ENCODE measurements at places on chromosomes 5 and 9.

GRCh38 chr9:95077053-95077765 lies 240.3 kb downstream of the FANCC start:
- DNase-seq = no peak

GRCh38 chr5:138129347-138129746 lies 9.9 kb downstream of the NME5 start:
- no peak for DNase-seq

DNA sequence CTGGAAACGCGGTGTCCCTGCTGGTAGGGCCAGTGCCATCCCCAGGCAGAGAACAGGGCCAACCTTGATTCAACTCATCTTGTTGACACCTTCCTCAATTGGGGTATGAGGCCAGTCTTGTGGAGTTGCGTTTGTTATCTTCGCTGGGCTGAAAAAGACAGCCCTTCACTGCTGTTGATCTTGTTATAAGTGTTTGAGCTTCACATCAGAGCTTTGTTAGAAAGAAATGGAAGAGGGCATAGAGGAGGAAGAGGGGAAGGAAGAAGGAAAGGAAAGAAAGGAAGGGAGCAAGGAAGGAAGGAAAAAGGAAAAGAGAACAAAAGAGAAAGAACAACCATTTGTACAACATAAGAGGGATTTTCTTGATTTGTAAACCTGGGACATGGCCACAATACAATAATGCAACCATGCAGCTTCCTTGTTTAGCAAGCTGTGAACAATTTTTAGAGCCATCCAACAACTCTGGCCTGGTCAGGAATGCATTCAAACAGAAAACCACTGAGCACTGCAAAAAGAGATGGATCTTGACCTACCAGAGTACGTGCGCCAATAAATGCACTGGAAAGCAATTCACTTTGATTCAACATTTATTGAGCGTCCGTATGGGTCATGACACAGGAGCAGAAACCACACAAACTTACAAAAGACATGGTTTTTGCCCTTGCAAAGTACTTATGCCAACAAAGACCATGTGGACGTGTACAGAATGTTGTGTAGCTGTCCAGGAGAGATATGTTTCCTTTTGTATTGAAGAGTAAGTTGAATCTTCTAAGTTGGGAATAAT lies 152.9 kb downstream of the TLE1 start:
- DNase-seq = no peak

GRCh38 chr5:143446535-143447226 lies 43.2 kb upstream of the NR3C1 start:
- no peak for DNase-seq

- no peak for DNase-seq
Observed at GRCh38 chr5:122316656-122317055, 4.6 kb downstream of the SNCAIP start.

GRCh38 chr5:126707080-126707479 lies 69.9 kb upstream of the LMNB1 start:
- no peak for DNase-seq

DNA sequence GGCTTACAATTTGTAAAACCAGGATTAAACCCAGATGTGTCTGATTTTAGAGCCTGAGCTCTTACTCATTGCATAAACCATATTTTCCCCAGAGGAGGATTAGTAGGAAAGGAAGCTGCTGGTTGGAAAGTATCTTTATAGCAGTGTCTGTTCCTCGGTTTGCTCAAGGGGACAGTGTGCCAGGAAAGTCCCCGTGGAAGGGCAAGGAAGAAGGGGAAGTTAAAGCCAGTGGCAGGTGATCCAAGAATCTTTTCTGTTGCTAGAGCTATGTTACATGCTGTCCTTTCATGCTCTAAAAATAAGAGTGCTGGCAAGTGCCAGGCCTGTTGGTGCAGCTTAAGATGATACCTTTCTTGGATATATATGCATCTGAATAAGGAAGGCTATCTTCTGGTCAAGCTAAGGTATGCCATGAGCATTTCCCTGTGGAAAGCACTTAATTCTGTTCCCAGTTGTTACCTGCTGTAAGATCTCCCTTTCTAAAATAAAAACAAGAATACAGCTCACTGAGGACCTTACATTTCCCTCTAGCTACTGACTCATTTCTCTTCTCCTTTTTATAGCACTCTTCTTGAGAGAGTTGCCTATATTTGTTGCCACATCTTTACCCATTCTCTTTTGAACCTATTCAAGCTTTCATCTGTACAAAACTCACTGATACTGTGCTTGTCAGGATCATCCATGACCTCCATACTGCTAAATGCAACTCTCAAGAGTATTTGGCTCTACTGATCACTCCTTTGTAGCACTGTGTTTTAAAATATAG lies 8.0 kb downstream of the PDCD1LG2 start:
- no peak for DNase-seq

DNA sequence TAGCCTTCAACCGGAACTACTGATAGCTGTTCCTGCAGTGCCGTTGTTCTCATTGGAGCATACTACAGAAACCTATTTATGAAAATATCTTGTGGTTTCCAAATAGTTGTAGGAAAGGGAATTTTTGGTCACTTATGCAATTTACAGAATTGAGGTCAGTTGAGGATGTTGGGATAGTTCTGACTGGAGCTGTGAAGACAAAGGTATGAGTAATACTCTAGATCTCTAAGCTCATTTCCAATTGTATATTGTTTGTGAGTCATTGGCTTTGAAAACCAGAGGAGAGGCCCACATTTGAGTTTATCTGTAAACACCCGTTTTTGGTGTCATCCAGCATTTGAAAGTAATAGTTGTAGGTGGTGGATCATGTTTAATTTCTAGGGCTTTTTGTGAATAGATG lies 561.3 kb upstream of the WWC1 start:
- DNase-seq = no peak

DNA sequence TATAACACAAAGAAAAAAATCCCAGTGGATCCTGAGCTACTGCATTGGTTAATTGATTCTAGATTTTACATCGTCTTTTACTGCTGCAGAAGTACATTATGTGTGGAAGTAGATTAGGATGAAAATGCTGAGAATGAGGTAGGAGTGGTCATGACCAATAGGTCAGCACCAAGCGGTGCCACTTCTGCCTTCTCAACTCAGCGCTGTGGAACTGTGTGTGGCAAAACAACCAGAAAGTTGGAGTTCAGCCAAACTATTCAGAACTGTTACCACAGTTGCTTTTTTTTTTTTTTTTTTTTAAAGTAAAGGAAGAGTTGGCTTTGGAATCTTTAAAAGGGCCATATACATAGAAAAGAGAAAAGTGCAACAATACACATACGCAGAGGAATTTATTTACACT lies 24.2 kb downstream of the POU5F2 start:
- DNase-seq = peak; percentile 47

DNA sequence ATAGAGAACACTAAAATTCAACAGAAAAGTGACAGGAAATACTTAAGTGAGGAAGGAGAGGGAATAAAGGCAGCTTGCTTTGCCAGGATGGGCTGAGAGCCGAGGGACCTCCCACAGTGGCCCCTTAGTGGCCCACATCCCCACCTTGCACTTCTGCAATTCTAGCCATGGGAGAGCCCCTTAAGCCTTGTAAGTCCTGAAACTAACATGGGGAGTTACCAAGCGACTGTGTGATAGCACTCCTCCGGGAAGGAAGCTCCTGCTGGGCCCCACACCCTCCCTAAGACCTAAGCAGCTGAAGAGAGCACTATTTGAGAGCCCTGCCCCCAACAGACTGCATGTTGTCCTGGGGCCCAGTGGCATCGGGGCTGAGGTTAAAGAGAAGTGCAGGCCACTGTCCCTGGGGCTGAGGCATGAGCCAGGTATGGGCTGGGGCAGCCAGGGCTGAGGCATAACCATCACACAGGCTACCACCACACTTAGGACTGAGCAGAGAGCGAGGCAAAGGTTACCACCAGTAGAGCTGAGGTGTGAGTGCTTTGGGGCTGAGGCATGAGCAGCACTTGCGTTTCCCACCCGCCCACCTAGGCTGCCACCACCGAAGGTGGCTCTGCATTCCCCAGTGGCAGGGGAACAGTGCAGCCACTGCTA lies 301.8 kb upstream of the TRPC7 start:
- DNase-seq = no peak

DNA sequence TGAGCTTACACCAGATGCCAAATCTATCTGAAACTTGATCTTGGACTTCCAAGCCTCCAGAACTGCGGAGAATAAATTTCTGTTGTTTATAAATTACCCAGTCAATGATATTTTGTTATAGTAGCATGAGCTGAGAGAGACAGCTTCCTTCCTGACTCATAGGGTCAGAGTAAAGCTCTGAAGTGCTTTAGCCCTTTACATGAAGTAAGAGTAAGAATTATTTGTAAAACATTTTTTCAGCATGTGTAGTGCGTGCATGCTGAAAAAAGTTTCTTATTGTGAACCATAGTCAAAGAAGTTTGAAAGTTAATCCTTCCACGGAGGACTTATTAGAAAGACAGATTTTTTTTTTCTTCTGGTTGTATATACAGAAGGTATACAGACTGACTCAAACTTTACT lies 172.4 kb downstream of the DMRT2 start:
- no peak for DNase-seq

- no peak for DNase-seq
Observed at GRCh38 chr5:6417657-6418056, 31.0 kb upstream of the UBE2QL1 start.

DNA sequence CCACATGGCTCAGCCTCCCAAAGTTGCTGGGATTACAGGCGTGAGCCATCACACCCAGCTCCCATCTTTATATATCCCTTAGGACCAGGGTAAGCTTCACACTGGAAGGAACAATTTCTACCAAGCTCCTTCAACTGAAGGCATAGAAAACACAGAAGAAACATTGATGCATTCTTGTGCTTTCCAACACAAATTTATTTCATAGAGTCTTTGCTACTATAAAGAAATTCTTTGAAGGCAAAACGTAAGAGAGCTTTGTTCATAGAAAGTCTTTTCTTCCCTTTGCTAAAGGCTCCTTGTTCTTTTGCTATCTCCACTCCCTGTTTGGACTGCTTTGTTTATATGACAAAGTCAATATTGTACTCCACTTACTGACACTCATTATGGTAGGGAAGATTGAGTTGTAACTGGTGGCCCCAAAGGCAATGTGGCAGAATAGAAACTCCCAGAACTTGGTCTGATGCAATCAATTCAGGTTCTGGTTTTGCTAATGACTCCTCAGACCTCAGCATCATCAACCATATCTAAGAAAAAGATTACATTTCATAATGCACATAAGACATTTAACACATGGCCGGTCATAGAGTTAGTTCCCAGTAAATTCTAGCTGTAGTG lies 97.4 kb upstream of the CLINT1 start:
- no peak for DNase-seq

- DNase-seq = peak; percentile 76
Observed at GRCh38 chr5:150771034-150771795, 7.3 kb upstream of the SMIM3 start.

DNA sequence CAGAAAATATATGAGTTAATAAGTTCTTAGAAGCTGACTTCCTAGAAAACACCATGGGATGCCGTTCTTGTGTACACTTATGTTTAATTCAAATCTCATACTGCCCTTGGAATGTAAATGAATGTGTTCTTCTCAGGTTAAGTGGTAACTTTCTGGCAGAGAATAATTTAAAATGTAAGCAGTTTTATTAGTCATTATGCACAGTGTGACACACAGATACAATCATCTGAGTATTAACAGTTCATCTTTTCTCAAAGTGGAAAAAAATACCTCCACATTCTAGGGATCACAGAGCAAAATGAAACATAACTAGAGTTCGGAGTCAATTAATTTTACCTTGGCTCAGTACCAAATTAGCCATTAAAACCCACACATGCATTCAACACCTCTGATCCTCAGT lies 508.1 kb downstream of the CDH9 start:
- no peak for DNase-seq
